ENCODE measurements at places on chromosomes 11 and 22. TPM values are rescaled to one million over a fixed set of nuclear protein-coding genes. Genes with fewer than 3 reads are reported as not detected.

DDI1 gene
- not detected for polyA plus RNA-seq

RTN4RL2 gene
- polyA plus RNA-seq, result 0.60 TPM

VWCE gene
- polyA plus RNA-seq, result not detected

CHCHD10 gene
- 286 TPM for polyA plus RNA-seq

IGLL1 gene
- not detected for polyA plus RNA-seq

OR8B3 gene
- polyA plus RNA-seq, result not detected

KCNQ1 gene
- 25.2 TPM for polyA plus RNA-seq

ARFGAP3 gene
- polyA plus RNA-seq, result 23.4 TPM

BTG4 gene
- not detected for polyA plus RNA-seq

DNA sequence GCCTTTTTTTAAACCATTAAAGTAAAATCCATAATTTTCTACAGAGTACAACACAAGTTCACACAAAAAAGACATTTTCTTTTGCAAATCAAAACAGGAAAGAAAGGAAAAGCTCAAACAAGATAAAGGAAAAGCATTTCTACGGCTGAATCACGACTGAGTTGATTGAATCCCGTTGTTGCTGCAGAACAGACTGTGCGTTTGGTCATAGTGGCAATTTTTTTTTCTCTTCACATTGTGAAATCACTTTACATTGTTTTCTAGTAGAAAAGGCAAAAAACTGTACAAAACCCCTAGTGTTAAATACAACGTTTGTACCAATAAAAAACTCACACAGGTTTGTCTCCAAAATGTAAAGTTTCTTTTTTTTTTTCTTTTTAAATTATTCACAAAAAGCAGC lies 17.3 kb upstream of the RAPSN start:
- DNase-seq, result no peak

DNA sequence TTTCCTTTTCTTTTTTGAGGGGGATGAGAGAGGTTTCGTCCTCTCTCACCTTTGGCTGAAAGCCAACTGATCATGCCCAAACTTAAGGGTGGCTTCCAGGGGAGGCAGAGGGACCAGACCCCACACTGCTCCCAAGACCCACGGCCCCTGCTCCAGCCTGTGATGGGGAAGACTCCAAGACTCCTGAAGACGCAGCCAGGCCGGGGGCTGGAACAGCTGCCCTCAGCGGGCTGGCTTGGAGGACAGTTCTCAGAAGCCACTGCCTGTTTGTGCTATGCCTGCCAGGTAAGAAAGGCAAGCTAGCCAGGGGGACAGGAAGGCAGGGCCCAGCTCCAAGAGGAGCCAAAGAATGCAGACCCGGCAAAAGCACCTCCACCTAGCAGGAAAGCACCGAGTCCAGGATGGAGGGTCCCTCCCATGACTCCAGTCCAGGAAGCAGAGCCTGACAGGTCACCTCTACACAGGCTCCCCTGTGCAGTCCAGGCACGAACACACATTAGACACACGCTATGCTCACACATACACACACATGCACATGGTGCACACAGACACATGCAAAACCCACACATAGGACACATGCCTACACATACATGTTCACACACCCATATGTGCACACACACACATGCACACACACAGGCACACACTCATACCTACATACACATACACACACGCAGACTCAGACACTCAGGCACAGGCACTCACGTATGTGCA lies 31.3 kb downstream of the GNB1L start:
- peak; percentile 48 for DNase-seq

DNA sequence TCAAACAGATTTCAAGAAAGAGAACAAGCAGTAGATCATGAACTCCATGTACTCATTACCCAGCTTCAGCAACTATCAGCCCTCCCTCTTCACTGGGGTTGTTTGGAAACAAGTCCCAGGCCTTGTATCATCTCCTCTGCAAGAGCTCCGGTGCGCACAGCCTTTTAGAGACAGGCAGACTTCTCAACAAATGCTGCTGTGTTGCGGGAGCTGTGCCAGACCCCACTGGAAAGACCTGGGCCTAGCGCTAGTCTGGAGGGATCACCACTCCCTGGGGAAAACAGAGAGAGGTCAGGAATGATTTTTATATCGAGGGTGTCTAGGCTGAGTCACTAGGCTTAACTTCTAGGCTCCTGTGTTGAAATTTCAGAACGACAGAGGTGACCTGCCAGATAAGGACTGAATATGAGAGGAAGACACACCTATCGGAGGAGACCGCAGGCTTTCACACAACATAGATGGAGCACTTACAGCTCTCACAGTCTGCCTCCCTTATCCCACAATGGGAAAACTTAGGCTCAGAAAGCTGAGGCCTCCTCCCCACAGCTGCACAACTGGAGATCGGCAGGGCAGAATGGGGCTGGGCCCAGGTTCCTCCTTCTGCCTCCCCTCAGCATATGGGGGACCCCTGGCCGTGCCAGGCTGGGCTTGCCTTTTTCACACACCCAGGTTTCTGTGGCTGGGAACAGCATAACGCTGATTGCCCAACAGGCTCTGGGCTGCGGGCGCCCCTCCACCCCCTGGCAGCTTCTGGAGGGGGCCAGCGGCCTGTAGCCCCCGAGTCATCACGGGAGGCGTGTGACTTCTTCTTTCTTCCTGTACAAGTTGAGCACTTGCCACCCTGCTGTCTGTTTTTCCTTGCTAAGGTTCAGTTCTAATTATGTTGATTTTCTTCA lies 86.0 kb downstream of the PKNOX2 start:
- DNase-seq, result no peak

GRCh38 chr22:27973846-27974245 lies 54.8 kb upstream of the PITPNB start:
- DNase-seq, result no peak

GRCh38 chr11:116044520-116044919 lies 540.3 kb upstream of the CADM1 start:
- no peak for DNase-seq

- DNase-seq, result no peak
These were observed 9.7 kb downstream of the CHRM1 start for GRCh38 chr11:62911137-62912130.

DNA sequence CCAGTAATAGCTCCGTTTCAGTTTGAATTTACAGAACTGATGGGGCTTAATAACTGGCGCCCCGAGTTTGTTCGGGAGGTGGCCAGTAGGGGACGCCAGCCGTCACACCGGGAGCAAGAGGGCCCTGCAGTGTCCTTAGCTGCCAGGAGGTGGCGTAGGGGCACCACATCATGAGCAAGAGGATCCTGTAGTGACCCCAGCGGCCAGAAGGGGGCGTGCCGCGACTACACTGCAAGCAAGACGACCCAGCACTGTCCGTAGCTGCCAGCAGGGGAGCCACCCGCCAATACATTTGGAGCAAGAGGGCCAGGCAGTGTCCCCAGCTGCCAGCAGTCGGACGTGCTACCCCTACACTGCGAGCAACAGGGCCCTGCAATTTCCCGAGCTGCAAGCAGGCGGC lies 663.7 kb upstream of the B3GAT1 start:
- DNase-seq, result no peak

- no peak for DNase-seq
These were observed 899 bp upstream of the RAB30 start for GRCh38 chr11:83072350-83073242.

DNA sequence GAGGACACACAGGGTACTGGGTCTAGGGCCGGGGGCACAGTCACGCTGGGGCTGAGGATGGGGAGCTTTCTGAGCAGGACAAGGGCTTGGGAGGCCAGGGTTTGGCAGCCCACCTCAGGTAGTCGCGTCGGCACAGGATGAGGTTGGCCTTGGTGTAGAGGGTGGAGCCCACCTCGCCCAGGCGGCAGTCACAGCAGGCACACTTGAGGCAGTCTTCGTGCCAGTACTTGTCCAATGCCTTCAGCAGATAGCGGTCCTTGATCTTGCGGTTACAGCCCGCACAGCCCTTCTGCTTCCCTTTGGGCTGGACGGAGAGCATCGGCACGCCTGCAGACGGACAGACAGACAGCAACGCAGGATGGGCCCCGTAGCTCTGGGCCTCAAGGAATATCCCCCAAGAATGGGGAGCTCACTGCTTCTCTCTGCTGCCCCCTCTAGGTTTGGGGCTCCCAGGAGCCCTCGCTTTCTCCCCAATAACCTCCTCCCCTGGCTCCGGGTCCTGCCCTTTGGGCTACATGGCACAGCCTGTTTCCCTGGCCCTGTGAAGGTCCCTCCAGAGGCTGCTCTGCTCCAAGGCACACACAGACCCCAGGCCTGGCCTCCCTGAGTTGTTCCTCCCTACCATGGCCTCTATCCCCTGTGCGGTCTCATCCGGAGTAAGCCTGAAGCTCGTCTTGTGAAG lies 33.4 kb downstream of the LMO1 start:
- DNase-seq, result no peak

- no peak for DNase-seq
These were observed 174.4 kb upstream of the NECTIN1 start for GRCh38 chr11:119903389-119903788.

DNA sequence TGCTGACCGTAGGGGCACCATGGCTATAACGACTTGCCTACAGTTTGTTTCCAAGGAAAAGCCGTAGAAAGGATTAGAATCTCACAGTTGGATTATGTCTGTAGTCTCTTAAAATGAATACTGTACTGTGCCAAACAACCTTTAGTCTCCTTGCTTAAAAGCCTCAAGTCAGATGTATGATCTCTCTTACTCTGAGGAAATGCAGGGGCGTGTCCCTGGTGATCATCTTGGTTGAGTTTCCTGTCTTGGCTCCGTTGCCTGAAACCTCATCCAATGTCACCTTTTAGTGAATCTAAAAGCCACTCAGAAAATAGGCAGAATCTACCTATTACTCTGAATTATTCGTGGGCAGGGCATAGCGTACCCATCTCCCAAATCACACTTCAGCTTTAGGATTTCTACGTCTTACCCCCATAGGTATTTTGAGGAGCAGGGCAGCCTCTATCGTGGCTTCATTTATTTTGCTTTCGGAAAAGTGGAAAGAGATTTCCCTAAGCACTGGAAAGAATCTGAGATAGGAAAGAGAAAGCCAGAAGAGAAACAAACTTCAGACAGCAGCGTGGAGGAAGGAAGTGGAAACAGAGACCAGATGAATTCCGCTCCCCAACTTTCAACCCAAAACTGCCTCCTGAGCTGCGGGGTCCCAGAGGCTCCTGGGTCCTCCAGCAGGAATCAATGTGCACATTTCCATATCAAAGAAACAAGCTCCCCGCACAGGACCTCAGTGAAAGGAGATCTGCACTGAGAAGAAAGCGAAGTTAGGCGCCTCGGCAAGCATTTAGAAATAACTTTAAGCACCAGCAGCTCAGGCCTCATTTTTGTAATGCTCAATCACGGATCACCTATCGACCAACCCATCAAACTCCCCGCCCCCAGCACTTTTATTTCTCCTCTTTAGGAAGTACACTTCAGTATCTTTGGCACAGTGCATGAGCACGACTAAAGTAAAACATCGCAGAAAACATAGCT lies 245.8 kb downstream of the ETS1 start:
- DNase-seq, result no peak

- peak; percentile 97 for DNase-seq
These were observed 9.6 kb upstream of the UCP3 start for GRCh38 chr11:74018331-74019005.

- no peak for DNase-seq
These were observed 20.4 kb downstream of the P2RX3 start for GRCh38 chr11:57358543-57358961.

- DNase-seq, result peak; percentile 82
These were observed 16.5 kb upstream of the OR5B21 start for GRCh38 chr11:58524232-58525036.

GRCh38 chr11:33640730-33641371 lies 59.8 kb downstream of the C11orf91 start:
- DNase-seq, result no peak

GRCh38 chr11:73761403-73761945 lies 600 bp upstream of the RAB6A start:
- DNase-seq, result no peak

DNA sequence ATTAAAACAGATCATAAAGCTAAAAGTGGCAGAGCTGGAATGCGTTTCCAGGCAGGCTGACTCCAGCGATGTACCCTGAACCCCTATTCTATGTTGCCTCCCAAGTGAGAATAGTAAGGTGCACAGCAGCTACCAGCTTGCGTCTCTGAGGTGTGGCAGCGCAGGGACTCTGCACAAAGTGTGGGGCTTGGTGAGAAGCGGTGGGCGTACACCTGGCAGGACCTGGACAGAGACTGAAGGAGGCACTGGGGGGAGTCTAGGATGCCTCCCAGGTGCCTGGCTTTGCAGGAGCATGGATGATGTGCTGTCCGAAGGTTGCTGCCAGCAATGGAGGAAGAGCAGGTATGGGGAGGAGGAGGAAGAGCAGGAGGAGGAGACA lies 42.9 kb downstream of the AMPD3 start:
- DNase-seq, result peak; percentile 53

DNA sequence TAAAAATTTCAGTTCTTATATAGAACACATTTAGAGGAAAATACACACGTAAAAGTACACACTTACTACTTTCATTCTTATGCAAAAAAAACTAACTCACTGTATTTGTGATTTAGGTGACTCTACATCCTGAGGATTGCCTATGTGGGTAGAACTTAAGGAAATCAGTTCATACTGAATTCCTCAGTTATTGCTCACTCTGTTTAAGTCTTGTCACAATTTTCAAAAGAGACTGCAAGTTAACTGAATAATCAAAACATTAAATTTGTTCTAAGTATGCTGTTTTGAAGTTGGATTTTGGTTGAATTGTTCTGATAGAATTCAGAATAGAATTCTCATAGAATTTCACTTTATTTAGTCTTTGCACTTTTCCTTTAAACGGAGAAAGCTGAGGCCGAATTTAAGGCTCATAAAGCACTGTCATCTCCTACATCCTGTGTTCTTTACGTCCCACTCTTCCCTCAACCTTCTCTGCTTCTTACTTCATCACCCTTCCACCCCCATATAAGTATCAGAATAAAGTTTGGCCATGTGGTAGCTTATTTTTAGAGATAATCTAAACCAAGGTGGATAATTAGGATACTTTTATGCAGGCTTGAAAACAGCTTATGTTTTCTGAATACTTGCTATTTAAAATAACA lies 59.8 kb downstream of the APOL5 start:
- no peak for DNase-seq

GRCh38 chr11:131656839-131657211 lies 286.4 kb downstream of the NTM start:
- DNase-seq, result no peak

GRCh38 chr11:102510439-102511135 lies 20.0 kb downstream of the MMP7 start:
- DNase-seq, result no peak

DNA sequence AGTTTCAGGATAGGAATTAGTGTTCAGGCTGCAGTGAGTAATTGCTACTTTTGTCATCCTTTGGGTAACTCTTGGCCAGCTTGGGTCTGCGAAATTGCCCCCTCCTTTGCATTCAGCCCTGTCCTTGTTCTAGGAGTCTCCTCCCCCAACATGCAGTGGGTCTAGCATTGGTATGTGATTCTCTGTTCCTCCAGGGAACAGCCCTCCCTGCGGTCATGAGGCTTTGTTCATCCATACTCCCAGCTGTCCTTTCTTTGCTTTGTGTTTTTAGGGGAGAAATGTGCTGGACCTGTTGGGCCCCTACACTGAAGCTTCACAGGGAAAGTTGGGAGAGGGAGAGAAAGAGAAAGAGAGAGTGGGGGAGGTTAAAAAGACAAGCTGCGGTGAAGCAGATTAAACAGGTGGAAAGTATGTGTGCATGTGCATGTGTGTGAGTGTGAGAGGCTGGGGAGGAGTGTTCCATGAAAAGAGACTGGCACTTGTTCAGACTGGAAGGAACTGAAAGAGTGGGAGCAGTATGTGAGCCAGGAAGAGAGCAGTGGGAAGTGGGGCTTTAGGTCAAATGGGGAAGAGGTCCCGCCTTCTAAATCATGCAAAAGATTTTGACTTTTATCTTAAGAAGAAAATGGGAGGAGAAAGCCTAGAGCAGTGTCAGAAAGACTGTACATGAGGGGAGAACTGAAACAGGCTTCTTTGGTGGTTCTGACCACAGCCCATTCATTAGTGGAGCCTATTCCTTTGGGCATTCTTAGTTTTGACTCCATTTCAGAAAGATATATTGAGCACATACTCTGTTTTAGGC lies 17.9 kb upstream of the SESN3 start:
- DNase-seq, result no peak
